ENCODE measurements at places on chromosomes 4 and X.

- no peak for DNase-seq
Observed at GRCh38 chr4:136691607-136692006, 840.7 kb downstream of the PCDH18 start.

GRCh38 chr4:136818811-136819330 lies 713.4 kb downstream of the PCDH18 start:
- DNase-seq = no peak

DNA sequence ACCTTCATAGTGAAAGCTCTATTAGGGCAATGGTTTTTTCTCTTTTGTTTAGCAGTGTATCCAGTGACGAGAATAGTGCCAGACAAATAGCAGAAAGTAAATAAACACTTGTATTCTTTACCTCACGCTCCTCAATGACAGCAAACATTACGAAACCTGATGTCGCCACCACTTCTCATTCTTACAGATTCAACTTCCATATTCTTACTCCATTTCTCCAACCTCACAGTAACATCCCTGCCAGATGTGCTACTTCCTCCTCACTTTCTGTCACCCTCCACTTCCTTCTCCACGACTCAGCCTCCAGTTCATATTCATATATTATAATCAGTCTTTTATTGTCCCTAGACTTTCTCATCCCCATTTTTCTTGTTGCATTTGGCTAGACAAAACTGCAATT lies 1956.2 kb upstream of the AGA start:
- no peak for DNase-seq

- no peak for DNase-seq
Observed at GRCh38 chr4:76800902-76801301, 97.0 kb downstream of the SOWAHB start.

DNA sequence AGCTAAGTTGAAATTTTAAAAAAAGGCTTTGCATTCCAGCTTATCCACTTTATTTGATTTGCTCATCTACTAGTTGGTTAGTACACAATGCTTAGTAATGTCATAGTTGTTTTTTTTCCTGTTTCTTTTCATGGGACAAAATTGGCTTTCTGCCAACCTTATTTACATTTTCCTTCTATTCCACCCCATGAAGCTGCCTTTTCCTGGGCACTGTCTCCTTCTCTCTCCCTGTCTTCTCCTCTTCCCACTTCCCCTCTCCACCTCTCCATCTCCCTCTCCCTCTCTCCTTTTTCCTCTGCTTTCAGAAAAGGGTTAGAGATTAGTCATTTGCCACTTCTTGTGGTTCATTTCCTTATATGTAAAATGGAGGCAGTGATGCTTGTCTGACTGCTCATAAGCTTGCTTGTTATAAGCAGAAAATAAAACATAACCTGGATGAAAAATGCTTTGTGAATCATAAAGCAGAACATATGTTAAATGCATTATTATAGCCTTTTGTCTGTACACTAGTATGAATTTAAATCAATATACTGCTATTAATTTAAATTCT lies 181.9 kb downstream of the CEP135 start:
- no peak for DNase-seq

DNA sequence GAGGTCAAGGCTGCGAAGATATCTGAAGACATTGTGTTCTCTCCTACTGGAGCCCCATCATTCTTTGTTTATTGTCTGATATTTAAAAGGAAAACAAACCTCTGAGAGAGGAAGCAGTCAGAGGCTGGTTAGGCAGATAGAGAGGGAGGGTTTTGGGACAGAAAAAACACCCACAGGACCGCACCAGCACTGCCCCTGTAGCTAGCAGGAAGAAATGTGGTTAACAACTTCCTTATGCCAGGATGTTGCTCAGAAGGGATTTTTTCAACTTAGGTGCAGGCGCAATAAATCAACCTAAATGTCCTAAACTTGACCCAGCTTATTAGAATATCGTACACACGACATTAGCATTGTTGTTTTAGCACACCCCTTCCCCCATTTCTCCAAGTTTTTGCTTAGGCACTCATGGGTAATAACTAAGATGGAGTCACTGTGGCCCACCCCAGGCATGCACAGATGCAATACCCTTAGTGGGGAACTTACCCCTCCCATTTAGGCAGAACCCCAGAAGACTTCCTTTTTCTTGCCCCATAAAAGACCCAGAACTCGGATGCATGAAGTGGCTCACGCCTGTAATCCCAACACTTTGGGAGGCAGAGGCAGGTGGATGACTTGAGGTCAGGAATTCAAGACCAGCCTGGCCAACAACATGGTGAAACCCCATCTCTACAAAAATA lies 2.8 kb upstream of the ZNF718 start:
- DNase-seq = no peak
